IPS DF 6.9 (cell line): ENCODE measurements at places on chromosomes 5 and 9.

GRCh38 chr5:6780802-6781391, 67.7 kb downstream of the TENT4A start:
- peak; percentile 45 for DNase-seq

- DNase-seq: no peak
Measured at GRCh38 chr5:95870105-95870672, 47.7 kb upstream of the GLRX start.

- no peak for DNase-seq
Measured at GRCh38 chr9:69173497-69173890, 583 bp upstream of the TJP2 start.

DNA sequence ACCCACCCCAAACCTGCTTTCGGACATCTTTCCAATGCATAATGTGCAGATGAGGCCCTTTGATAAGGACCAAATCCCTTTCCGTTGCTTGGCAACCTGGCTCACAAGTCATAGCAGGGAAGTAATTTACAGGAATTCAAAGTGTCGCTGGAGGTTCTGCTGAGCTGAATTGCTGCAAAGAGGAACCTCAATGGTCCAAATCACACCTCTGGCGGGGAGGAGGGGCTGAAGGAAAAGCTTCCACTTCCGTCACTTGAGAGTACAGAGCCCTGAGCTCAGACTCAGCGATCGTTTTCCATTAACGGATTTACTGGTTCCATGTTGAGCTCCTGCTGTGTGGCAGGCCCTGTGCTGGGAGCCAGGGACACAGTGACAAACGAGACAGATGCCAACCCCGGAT, 99.3 kb downstream of the KCNIP1 start:
- DNase-seq: no peak

- no peak for DNase-seq
Measured at GRCh38 chr5:135046661-135047346, 12.8 kb upstream of the PITX1 start.
